ELF-1 (cell line): ENCODE measurements at places on chromosomes 16 and 17.

DNA sequence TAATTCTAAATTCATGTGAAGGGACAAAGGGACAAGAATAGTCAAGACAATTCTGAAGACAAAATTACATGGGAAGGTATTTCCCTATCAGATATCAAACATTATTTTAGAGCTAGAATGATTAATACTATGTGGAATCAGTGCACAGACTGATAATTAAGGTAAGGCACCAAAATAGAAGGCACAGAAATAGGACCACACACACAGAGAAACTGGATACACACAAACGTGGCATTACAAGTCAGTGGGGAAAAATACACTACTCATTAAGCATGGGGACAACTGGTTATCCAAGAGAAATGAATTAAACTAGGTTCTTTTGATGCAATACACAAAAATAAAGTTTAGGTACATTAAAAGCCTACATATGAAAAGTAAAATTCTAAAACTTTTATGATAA lies 132.8 kb upstream of the NETO2 start:
- no peak for DNase-seq

DNA sequence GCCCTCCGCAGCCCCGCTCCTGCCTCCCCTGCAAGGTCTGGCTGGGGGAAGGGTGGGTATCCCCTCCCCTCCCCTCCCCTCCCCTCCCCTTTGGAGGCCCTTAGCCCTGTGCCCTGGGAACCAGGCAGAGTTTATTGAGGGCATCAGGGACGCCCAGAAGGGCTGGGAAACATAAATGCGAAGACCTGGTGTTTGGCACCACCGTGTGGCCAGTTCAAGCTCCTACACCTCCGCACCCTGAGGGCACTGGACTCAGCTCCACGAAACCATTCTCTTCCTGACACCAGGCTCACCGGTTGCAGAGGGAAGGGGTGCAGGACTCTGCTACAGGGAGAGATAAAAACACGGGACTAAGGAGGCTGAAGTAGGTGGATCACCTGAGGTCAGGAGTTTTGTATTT lies 1.0 kb upstream of the AIPL1 start:
- peak; percentile 90 for DNase-seq

- peak; percentile 72 for DNase-seq
Measured at GRCh38 chr17:8126491-8127066, 2.7 kb upstream of the HES7 start.

DNA sequence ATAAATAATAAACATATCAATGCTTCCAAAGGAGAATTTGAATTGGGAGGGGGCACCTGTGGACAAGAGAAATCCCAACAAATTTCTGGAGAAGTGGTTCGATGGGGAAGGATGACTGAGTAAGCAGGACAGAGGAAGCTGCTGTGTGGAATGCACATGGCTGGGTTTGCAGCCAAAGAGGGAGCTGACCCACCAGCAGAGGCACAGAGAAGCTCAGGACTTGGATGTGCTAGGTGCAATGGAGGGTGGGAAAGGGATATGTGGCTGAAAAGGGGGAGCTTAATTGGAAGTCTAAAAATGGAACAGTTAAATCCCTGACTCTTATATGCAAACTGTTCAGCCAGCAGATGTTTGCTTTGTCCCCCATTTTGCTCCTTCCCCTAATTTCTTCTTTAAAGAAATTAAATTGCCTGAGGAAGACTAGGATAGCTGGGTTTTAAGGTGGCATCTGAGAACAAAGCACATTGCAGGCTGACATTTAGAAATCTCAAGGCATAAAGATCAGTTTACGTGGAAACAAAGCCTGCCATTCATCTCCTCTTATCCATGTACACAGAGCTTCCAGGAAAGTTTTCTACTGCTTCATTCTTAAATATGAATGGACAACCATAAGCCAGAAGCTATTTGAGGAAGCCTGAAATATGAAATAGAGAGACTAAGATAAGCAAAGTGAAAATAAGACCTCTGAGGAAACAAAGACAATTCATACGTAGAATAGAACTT lies 23.0 kb upstream of the TNS4 start:
- no peak for DNase-seq

- peak; percentile 61 for DNase-seq
Measured at GRCh38 chr16:58026139-58026704, 668 bp downstream of the MMP15 start.

DNA sequence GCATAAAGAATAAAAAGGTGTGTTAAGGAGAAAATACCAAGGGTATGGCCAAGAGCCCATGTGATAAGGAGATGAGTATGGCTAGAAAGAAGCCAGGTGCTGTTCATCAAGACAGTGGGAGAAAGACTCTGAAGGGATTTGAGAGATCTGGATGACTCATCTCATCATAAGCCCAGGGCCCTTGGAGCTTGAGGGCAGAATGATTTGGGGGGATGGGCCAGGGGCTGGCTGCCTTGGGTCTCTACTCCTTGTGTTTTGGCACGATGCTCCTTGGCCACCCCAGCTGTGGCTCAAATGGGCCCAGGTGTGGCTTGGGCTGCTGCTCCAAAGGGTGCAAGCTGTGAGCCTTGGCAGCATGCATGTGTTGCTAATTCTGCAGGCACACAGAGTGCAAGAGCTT lies 14.5 kb upstream of the TNFRSF13B start:
- DNase-seq: peak; percentile 35

GRCh38 chr16:56817938-56818337 lies 47.1 kb upstream of the SLC12A3 start:
- no peak for DNase-seq

DNA sequence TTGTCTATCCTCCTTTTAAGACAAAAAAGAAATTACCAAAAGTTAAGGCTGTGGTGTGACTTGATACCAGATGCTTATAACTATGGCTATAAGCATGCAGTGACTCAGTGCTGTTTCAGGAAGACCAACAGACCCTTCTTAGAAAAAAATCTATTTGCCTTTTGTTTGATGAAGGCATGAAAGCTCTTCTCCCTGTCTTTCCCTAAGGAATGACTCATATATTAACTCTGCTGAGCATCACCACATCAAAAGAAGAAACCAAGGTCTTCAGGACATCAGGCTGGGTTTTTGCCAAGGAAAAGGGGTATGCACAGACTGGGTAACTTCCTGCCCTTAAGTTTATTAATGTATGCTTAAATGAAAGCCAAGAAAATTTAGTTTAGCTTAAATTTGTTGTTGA lies 47.1 kb downstream of the VMP1 start:
- DNase-seq: no peak

DNA sequence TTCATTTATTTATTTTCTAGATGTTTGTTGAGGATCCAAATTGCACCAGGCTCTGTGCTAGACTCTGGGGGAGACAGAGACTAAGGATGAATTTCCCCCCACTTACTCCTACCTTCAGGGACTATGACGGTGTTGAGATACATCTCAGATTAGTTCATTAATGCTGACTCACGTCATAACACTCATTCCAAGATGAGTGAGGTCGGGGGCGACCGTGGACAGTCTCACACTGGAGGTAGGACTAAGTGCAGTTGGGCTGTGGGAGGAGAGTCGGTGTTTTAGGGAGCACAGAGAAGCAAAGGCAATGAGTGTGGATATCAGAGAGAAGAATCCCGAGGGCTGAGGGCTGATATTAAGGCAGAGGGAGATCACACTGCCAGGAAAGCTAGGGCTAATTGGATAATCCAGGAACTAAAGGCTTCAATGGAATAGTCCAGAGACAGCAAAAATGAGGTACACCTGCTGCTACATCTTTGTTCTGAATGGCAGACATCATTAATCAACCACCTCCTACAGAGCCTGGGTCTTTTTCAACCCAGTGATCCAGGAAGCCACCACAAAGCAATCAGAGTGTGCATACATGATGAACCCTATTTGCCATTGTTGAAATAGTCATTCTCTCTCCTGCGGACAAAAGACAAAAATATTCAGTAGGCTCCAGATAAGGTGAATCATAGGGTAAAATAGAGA lies 38.6 kb upstream of the CACNG4 start:
- DNase-seq: no peak

GRCh38 chr17:50844117-50844700 lies 8.8 kb downstream of the WFIKKN2 start:
- peak; percentile 65 for DNase-seq

GRCh38 chr17:63464691-63465236 lies 12.1 kb upstream of the ACE start:
- no peak for DNase-seq

GRCh38 chr17:72308744-72309385 lies 188.0 kb downstream of the SOX9 start:
- no peak for DNase-seq

DNA sequence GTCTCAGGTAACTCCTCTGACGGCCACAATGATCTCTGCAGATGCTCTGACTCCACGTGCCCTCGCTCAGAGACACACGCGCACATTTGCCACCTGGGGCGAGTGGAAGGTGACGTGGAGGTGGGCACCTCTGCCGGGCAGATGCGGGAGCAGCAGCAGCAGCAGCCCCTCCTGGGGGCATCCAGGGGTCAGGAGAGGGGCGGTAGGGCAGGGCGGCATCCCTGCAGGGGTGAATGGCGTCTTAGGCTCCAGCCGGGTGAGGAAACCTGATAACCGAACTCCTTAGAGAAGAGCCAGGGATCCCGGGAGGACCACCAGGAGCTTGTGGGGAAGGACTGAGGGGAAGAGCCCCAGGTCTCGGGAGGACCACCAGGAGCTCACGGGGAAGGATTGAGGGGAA lies 34.6 kb upstream of the CDH15 start:
- no peak for DNase-seq
